Myometrial cell (primary cell): ENCODE measurements at places on chromosomes 12 and 14. TPM values are rescaled to one million over a fixed set of nuclear protein-coding genes. Genes with fewer than 3 reads are reported as not detected.

BMAL2 gene
- total RNA-seq = 29.1 and 30.3 TPM in 2 replicates

FAM222A gene
- total RNA-seq = 0.58 and 0.71 TPM in 2 replicates

SERPINA1 gene
- total RNA-seq = 0.86 and 1.6 TPM in 2 replicates

COCH gene
- total RNA-seq = not detected in 2 replicates

TAS2R9 gene
- total RNA-seq = not detected in 2 replicates

PSMA6 gene
- 293 and 324 TPM in 2 replicates for total RNA-seq

EPYC gene
- 0.18 TPM in 1 of 2 replicates, not detected in the other for total RNA-seq

TMEM119 gene
- 6.0 and 7.2 TPM in 2 replicates for total RNA-seq

AMN gene
- total RNA-seq = not detected in 2 replicates

VDR gene
- total RNA-seq = 1.2 and 1.9 TPM in 2 replicates

PAPLN gene
- total RNA-seq = 5.2 and 8.3 TPM in 2 replicates

RASSF3 gene
- 17.9 and 19.8 TPM in 2 replicates for total RNA-seq

OTOGL gene
- 0.29 TPM in 1 of 2 replicates, not detected in the other for total RNA-seq

RNASE1 gene
- total RNA-seq = not detected in 2 replicates

KRT83 gene
- not detected in 2 replicates for total RNA-seq

RDH5 gene
- total RNA-seq = 6.3 and 9.7 TPM in 2 replicates

HOXC4 gene
- total RNA-seq = 0.58 TPM in 1 of 2 replicates, not detected in the other

FOXN4 gene
- total RNA-seq = not detected in 2 replicates

OLR1 gene
- total RNA-seq = 36.9 and 40.1 TPM in 2 replicates

PAX9 gene
- 0.35 TPM in 1 of 2 replicates, not detected in the other for total RNA-seq

PRH2 gene
- total RNA-seq = not detected in 2 replicates

REC8 gene
- total RNA-seq = 20.0 and 44.7 TPM in 2 replicates

TOMM20L gene
- not detected in 2 replicates for total RNA-seq

GLS2 gene
- 0.71 TPM in 1 of 2 replicates, not detected in the other for total RNA-seq

LRRC10 gene
- total RNA-seq = not detected in 2 replicates

KCNK10 gene
- not detected in 2 replicates for total RNA-seq

SERPINA6 gene
- total RNA-seq = not detected in 2 replicates

PGF gene
- 1.2 and 1.6 TPM in 2 replicates for total RNA-seq

BRMS1L gene
- total RNA-seq = 1.7 and 3.0 TPM in 2 replicates

MSI1 gene
- total RNA-seq = not detected in 2 replicates

MYF5 gene
- total RNA-seq = not detected in 2 replicates

EML5 gene
- total RNA-seq = under 0.01 TPM in 1 of 2 replicates, not detected in the other

RASAL1 gene
- total RNA-seq = not detected in 2 replicates

NINJ2 gene
- total RNA-seq = 1.8 TPM in 1 of 2 replicates, not detected in the other

CLEC12A gene
- total RNA-seq = not detected in 2 replicates

TRIM9 gene
- under 0.01 and 0.58 TPM in 2 replicates for total RNA-seq

ANKLE2 gene
- 51.3 and 58.5 TPM in 2 replicates for total RNA-seq

SPIC gene
- total RNA-seq = not detected in 2 replicates

CPM gene
- 22.8 and 34.0 TPM in 2 replicates for total RNA-seq

BIN2 gene
- not detected in 2 replicates for total RNA-seq

CMTM5 gene
- total RNA-seq = not detected in 2 replicates

RAPGEF3 gene
- 0.89 and 4.3 TPM in 2 replicates for total RNA-seq

SLC25A47 gene
- not detected in 2 replicates for total RNA-seq

GPRC5A gene
- 93.8 and 116 TPM in 2 replicates for total RNA-seq

LMNTD1 gene
- 1.8 TPM in 1 of 2 replicates, not detected in the other for total RNA-seq

DAO gene
- not detected in 2 replicates for total RNA-seq

GPRC5D gene
- total RNA-seq = not detected in 2 replicates

TTC8 gene
- 31.5 and 37.2 TPM in 2 replicates for total RNA-seq

PPP1R1A gene
- total RNA-seq = not detected in 2 replicates

RNASE3 gene
- total RNA-seq = not detected in 2 replicates

BDKRB1 gene
- 62.3 and 67.5 TPM in 2 replicates for total RNA-seq

CCDC38 gene
- not detected in 2 replicates for total RNA-seq

NKX2-1 gene
- total RNA-seq = not detected in 2 replicates

AQP6 gene
- total RNA-seq = not detected in 2 replicates

CHPT1 gene
- total RNA-seq = 35.2 and 45.5 TPM in 2 replicates
